ENCODE measurements at places on chromosomes 11 and 22. TPM values are rescaled to one million over a fixed set of nuclear protein-coding genes. Genes with fewer than 3 reads are reported as not detected.

Gene LSP1
- total RNA-seq: not detected

Gene SREBF2
- total RNA-seq: 162 TPM

Gene RCOR2
- total RNA-seq: 7.6 TPM

GRCh38 chr11:133238027-133238426, 294.3 kb downstream of the OPCML start:
- DNase-seq: no peak

- DNase-seq: no peak
Observed at GRCh38 chr11:66915866-66916265, 42.3 kb downstream of the PC start.

- DNase-seq: no peak
Observed at GRCh38 chr11:112778091-112778876, 182.9 kb upstream of the NCAM1 start.

Data from A673 (cell line).